T-cell (primary cell): ENCODE measurements at places on chromosomes 2 and 18.

DNA sequence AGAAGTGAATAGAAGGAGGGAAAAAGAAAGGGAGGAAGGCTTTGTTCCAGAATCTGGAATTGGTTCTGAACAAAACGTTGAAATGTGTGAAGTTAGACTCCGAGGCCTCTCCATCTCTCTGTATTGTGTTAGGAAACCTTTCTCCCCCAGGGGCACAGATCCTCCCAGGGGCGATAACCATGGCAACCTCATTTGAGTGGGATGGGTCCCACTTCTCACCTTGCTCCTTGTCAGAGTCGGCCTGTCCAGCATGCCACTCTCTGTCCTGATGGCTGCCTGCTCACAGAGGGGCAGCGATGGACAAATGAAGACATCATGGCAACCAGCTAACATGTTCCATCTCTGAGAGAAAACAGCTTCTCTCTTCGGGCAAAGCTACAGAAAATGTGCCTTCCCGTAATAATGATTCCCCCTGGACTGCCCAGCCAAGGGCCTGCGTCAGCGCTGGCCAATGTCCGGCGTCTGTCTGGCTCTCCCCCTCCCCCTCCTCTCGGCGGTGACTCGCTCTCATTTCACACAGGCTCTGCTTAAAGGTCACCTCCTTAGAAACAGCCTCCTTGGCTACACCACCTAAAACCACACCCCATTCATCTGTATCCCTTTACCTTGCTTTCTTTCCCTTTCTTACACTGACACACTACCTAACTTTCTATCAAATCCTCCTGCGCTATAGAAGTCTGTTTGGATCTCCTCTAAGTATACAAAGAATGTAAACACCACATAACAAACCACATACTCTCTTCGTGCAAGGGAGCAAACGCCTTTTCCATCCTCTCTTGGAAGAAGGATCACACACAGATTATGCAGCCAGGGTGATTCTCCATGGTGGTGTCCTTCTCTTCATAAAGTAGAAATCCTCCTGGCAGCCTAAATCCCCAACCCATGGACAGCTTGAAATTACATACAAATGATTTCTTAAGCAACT is 32.1 kb upstream of the TTC39C start:
- DNase-seq, result no peak

- DNase-seq, result no peak
Observed at GRCh38 chr2:214503568-214503967, 92.7 kb downstream of the VWC2L start.

- DNase-seq, result peak; percentile 4
Observed at GRCh38 chr2:27494944-27495554, at the start of gene FNDC4. TSS of gene FNDC4 (minus strand) at chr2:27495200. CDS start at chr2:27494679, 521 bp downstream.

DNA sequence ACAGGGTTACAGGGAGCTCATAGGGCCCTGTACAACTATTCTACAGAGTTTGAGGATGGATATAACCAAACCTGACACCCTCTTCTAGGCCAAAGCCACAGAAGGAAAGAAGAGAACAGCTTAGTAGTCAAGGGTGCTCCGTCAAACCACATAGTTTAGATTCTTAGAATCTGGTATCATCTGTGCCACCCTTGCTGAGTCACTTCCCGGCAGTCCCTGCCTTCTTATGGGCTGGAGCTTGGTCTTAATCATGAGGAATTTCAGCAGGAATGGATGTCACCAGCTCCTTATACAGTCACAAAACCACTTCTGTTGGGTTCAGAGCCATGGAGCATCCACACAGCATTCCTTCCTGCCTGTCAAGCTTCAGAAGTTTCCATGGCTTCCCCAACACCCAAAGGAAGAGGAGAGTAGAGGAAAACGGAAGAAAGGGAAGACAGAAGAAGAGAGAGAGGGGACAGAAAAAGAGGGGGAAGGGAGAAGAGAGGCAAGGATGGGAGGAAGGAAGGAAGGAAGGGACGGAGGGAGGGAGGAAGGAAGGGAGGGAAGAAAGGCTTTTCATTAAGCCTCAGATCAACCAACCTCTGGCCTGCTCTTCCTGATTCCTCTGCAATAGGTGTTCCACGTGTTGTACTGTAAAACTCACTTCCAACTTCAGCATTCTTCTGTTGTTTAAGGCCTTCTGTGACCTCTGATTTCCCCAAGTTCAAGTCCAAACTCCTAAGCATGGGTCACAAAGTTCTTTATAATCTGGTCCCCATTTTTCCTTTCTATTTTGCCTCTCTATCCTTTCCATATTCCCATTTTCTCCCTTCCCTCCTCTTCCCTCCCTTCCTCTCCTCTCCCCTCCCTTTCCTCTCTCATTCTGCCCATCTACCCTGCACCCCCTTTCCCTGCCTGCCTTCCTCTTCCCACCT is 246.1 kb upstream of the TNP1 start:
- DNase-seq, result no peak

DNA sequence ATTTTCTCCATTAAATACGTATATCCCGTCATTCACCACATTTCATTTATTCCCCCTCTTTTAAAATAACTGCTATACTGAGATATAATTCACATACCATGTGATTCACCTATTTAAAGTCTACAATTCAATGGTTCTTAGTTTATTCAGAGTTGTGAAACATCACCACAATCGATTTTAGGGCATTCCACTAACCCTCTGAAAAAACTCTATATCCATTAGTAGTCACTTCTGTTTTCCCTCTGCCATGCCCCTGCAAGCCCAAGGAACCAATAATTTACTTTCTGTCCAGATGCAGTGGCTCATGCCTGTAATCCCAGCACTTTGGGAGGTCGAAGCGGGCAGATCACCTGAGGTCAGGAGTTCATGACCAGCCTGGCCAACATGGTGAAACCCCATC is 95.5 kb upstream of the FZD5 start:
- DNase-seq, result no peak

GRCh38 chr2:170712653-170713542 is 2.2 kb upstream of the SP5 start:
- no peak for DNase-seq

- no peak for DNase-seq
Observed at GRCh38 chr2:197543206-197543605, 27.3 kb downstream of the MOB4 start.
